Fibroblast of villous mesenchyme (primary cell): ENCODE measurements at places on chromosomes 1 and 21. TPM values are rescaled to one million over a fixed set of nuclear protein-coding genes. Genes with fewer than 3 reads are reported as not detected.
A peak's percentile ranks its signal among the peaks of the same experiment; 100 is the strongest.

- no peak for DNase-seq
Observed at GRCh38 chr1:47967864-47968555, 29.2 kb downstream of the TRABD2B start.

DNA sequence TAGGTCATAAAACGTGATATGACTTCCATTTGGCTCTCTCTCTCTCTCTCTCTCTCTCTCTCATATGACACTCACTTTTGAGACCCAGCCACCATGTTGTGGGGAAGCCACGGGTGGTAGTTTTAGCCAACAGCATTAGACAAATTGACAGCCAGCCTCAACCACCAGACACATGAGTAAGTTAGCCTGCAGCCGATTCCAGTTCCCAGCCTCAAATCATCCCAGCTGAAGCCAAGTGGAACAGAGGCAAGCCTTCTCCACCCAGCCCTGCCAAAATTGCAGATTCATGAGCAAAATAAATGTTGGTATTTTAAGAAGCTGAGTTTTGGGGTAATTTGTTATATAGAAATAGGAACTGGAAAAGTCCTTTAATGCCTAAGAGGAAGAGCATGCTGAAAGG lies 98.0 kb upstream of the DNAH14 start:
- no peak for DNase-seq

GRCh38 chr1:161195171-161195570 lies 3.7 kb downstream of the ADAMTS4 start:
- DNase-seq, result no peak

DNA sequence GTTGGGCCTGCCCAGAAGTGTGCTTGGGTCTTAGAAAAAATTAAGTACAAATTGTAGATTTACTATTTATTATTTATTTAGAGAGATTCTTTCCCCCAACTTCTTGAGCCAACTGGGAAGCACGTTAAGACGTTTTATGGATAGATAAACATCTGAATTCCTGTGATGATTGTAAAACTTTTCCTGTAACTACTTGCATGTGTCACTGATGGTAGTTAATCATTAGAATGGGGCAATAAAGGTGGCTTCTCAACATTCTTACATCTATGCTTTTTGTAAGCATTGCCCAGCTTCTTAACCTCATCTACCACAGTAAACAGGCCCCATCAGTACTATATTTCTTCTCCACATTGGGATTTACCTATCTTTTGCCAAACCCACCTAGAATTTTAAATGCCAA lies 559.8 kb downstream of the LMO4 start:
- DNase-seq, result peak; percentile 94

DNA sequence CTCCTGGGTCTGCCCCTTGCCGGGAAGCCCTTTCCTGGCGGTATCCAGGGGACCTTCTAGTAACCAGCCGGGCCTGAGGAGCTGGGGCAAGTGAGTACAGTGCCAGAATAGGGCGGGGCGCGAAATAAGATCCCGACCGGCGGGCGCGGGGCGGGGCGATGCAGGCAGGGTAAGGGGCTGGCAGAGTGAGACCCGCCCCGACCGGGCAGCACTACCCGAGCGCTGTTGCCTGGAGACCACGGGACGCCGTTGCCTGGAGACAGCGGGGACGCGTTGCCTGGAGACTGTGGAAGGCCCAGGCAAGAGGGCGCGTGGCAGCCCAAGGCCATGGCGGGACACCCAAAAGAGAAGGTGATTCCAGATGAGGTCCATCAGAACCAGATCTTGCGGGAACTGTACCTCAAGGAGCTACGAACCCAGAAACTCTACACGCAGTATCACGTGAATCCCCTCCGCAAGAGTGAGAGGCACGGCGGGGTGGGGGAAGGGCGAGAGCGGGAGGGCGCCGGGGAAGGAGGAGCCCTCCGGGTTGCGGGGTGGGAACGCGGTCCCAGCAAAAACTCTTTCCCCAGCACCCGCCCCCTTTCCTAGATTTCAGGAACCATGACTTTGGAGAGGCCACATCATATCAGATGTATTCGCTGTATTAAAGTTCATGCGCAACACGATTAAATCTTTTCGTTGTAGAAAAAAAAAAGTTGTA lies 24.3 kb downstream of the EBNA1BP2 start:
- peak; percentile 79 for DNase-seq

DNA sequence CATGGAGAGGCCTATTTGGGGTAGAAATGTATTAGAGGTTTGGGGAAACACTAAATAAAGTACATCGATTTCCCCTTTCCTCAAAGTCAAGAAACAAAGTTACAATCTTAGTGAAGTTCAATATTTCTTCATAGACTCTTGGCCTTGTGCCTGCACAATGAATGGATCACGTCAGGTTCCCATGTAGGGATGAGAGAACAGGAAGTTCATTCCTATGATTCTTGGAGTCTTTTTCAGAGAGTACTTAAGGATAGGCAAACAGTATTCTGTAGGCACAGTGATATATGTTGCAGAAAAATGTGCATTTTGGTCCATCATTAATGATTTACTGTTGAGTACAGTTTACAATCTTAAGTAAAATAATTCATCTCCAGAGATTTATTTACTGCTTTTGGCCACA lies 275.5 kb downstream of the RGS7 start:
- DNase-seq, result peak; percentile 1

- DNase-seq, result no peak
Observed at GRCh38 chr1:111737216-111738132, 1.7 kb downstream of the INKA2 start.

DNA sequence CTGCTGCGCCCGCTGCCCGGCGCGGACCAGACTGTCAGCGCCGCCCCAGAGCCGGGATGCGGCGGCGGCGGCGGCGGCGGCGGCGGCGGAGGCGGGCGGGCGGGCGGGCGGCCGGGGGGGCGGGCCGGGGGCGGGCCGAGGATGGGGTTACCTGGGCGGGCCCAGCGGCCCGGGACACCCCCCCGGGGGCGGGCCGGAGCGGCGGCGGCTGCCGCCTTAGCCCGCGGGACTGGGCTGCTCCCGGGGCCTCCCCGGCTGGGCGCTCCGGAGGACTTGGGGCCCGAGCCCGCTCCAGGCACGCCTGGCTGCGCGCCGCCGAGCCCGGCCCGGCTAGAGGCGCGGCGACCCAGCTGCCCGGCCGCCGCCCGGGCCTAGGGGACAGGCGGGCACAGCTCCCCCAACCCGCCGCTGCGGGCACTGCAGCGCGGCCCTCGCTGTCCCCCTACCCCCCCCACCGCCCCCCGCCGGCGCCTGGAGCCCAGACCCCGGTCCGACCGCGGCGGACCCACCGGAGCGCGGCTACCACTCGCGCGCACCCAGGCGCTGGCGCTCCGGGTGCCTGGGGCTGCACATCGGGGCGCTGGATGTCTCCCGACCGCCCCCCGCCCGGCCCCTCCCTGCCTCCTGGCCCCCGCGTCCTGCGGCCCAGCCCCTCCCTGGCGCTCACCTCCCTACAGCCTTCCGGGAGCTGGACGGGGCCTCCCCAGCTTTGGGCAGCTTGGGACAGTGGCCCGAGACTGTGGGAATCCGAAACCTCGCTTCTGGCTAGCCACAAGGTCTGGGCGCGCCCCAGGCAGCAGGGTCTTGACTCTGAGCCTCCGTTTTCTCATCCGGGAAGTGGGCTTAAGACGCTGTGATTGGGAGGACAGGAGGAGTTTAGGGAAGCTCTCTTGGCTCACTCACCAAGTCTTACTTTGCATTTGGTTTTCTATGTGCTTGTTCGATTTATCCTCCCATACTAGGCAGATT lies at the start of gene WNT4:
TSS of gene WNT4 (minus strand) at position 33 of the 969 bp plus-strand sequence. CDS start 175 bp downstream, outside the sequence.
- peak; percentile 22 for DNase-seq

- DNase-seq, result no peak
Observed at GRCh38 chr21:44458971-44459711, 3.8 kb downstream of the LRRC3 start.

DNA sequence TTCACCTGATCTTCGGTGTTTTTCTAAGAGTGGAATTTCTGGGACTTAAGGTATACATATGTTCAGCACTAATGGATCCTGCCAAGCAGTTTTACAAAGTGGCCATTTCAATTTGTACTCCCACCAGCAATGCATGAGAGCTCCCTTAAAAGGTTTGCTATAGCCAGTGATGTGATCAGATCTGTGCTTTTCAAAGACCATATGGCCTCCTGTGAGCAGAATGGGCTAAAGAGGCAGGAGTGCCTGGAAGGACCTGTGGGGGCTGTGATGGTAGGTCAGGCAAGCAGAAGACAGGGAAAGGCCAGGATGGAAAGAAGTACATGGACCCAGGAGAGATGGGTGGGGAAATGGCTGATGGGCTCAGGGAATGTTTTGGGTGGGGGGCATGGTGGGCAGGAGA lies 252.7 kb downstream of the DISC1 start:
- no peak for DNase-seq

GRCh38 chr1:145696630-145696960 lies 10.6 kb downstream of the PDZK1 start:
- no peak for DNase-seq

DNA sequence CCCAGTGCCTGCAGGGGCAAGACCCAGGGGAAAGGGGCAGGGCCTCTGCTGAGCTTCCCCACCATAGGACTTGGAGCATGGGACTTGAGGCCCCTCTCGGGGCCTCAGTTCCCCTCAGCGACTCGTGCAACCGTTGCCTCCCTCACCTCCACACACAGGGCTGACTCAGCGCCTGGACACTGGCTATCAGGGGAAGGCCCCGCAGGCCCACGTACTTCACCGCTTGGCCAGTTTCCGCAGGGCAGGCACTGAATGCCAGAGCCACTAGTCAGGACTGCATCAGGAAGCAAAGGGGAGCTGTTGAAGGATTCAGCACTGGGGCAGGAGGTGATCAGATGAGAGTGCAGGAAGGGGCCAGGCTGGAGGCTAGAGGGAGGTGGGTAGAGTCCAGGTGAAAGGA lies 15.5 kb upstream of the FAM131C start:
- peak; percentile 33 for DNase-seq

DNA sequence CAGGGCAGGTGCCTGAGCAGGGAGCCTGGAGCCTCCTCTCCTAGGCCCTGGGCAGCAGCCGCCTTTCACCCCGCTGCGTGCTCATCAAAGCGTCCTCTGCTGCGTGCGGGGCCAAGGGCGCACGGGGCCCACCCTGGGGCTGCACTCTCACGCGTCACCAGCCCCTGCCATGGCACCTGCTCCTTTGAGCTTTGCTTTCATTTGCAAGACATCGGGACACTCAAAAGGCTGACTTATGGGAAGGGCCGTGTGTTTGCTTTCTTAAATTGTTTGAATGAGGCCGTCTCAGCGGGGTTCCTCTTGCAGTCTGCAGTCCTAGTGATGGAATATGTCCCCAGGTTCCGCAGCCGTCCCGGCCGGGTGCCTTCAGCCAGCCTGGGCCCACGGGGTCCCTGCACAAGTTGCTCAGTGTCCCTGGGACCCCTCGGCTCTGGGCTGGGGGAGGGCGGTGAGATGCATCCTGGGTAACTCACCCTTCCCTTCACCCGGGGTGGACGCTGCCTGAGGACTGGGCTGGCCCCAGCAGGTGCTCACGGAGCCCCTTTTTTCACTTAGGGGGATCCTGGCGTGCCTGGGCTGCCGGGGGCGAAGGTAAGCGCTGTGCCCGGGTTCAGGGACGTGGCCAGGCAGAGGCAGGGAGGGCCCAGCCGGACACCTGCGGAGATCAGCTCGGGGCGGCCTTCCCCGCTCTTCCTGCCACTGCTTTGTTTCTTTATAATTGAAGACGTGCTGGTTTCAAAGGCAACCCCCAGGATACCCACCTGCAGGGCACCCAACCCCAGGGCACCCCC lies 53.1 kb downstream of the SLC19A1 start:
- DNase-seq, result no peak

DNA sequence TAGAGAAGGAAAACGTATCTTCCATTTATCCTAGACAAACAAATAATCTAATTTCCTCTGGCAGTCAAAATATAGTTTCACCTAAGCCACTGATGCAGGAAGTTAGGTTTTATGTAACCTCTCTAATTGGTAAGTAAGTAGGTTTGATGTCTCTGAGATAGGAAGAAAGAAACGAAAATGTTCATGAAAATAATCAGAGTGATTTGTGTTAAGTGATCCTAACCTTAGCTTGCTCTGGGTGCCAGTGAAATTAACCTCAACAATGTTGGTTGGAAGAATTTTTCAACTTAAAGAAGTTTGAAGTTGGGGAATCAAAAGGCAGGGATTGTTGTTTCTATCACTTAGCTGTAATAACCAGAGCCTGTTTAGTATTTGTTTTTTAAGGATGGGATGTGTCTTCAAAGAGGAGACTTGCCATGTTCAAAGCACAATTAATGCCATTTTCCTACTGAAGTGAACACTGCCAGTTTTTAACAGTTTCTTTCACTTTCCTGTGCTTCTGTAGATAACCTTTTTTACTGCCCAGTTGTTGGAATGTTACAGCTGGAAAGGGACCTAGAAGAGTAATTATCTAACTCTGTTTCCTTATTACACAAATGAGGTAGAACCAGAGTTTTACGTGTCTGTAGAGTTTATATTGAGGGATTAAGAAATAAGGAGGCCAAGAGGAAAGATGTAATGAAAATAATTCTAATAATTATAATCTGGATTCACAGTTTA lies 18.4 kb downstream of the HIPK1 start:
- DNase-seq, result peak; percentile 61

GRCh38 chr1:232380596-232380995 lies 249.3 kb downstream of the SIPA1L2 start:
- no peak for DNase-seq

DNA sequence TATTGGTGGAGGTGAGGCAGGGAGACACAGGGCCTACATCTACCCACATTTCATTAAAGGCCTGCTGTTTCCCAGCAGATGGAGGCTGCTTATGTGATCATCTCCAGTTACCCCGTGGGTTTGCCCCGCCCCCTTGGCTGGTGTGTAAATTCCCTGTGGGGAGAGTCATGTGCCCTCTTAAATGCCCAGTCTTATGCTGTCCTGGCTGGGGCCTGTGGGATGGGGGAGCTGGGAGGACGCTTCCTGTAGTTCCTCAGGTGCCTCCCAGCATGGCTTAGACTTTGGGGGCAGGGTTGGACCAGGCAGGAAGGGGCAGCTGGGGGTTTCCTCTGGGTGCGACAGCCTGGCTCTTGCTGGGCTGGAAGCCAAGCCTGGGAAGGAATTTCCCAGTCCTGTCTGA lies 15.5 kb upstream of the CITED4 start:
- peak; percentile 89 for DNase-seq

DNA sequence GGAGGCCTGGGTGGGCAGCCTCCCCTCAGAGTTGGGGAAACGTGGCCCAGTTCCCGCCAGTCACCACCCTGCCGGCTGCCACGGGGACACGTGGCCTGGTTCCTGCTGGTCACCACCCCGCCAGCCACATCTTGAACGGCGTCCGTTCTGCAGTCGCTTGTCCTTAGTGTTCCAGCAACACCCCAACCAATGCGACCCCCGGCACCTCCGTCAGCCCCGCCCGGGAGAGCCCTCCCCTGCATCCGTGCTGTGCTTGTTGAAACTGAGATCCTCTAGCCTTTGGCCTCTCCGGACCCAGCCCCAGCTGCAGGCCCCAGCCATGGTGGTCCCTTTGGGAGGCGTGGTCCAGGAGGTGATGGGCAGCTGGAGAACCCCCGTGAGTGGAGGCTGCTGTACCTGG lies 18.7 kb downstream of the PRKCZ start:
- DNase-seq, result no peak

- DNase-seq, result no peak
Observed at GRCh38 chr1:156657741-156658319, 15.9 kb downstream of the BCAN start.

The DLGAP3 gene
- under 0.01 TPM in 2 replicates for total RNA-seq

The SEMA4A gene
- total RNA-seq, result 0.43 and 0.64 TPM in 2 replicates

The ITLN1 gene
- total RNA-seq, result not detected in 2 replicates

The F13B gene
- total RNA-seq, result not detected in 2 replicates

The SLAMF7 gene
- total RNA-seq, result not detected in 2 replicates

The DPM3 gene
- 23.7 and 47.0 TPM in 2 replicates for total RNA-seq
